Stimulated activated CD4-positive, alpha-beta T cell treated with anti-CD3 and anti-CD28 coated beads, Interleukin-1b, Interleukin-23, amount 100 ng/mL, for 4 hours (primary cell): ENCODE measurements at places on chromosomes 5 and 9.

- DNase-seq, result no peak
Measured at GRCh38 chr9:13278368-13279246, 885 bp downstream of the MPDZ start.

- DNase-seq, result no peak
Measured at GRCh38 chr9:109974918-109975276, 194.9 kb downstream of the PALM2AKAP2 start.

DNA sequence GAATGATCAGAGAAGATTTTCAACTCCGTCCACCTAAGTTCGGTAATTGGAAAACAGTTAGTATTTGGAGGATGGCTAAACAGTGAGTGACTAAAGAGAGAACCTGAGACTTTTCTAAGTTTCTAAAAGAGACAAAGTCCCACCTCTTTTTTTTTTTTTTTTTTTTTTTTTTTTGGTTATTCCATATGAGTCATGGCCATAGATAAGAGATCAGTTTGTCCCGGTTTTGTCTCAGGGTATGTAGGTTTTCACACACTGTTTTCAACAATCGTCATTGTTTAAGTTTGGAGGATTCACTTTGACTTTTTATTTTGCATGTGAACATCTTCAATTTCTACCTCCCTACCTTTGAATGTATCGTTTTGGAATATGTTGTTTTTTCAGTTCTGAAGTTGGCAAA, 85.9 kb downstream of the NTRK2 start:
- no peak for DNase-seq

GRCh38 chr5:143338658-143339366, 64.7 kb downstream of the NR3C1 start:
- DNase-seq, result no peak
